Effector CD4-positive, alpha-beta T cell (primary cell): ENCODE measurements at places on chromosomes 2 and 18.

GRCh38 chr18:27862041-27862682 is 314.8 kb downstream of the CDH2 start:
- no peak for DNase-seq

- DNase-seq: no peak
These were observed 20.1 kb upstream of the YES1 start for GRCh38 chr18:832085-832681.

DNA sequence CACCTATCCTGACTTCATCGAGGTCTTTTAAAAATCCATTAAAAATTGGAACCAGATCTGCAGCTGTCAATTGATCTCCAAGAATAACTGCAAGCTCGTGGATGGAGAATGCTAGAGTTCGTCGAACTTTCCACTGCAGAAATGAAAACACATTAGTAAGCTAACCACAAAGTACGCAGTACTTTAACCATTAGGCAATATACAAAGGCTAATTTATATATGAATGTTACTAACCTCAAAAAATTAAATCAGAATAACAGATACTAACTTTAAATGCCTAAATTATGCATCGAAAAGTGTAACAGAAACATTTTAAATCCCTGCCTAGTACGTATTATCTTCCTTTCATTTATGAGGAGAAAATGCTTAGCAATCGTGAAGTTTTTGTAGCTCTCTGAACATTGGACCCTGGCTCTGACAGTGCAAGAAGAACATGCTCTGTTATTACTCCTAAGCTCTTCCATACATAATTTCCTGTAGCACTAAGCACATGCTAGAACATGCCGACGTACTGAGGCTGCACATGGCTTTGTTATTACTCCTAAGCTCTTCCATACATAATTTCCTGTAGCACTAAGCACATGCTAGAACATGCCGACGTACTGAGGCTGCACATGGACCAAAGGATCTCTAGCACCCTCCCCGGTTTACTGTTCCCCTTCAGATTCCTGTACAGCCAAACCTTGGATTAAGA is 57.0 kb downstream of the PPP4R1 start:
- no peak for DNase-seq

GRCh38 chr2:68059784-68060525 is 2.8 kb downstream of the C1D start:
- DNase-seq: no peak

- no peak for DNase-seq
These were observed 19.9 kb upstream of the SP3 start for GRCh38 chr2:173984866-173985604.

DNA sequence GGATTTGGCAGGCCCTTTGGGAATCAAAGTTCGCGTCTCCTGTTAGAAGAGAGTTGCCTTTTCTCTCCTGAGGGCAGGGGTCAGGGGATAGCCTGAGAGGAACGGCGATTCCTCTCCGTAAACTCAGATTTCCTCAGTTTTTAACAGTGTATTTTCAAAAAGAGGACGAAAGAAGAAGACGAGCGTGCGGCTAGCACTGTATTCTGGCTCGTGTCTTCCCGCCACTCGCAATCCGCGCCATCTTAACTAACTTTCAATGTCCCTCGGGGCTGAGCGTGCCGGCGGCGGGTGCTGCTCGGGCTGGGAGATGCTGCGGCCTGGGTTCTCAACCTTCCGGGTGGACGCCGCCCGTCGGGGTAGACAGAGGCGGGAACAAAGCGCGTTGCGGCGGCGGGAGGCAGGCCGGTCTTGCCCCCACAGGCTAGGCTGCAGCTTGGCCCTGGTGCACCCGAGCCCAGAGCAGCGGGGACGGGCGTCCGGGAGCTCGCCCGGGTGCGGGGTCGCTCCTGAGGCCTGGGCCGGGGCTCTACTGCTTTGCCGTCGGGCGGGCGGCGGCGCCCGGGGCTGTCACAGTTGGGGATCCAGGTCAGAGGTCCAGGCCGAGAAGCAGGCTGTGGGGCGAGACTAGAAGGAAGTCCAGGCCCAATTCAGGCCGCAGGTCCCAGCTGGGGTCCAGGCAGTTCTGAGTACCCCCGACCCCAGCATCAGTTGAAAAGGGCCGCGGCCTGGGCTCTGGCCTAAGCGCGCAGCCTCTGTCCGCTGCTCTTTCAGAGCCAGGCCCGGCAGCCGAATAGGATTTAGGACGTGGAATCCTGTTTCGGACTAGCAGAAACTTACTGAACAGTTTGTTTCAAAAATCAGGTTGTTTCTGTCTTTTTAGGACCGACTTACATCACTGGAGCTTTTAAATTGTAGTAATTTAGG is 11.8 kb downstream of the TBR1 start:
- DNase-seq: no peak

GRCh38 chr2:197674591-197674990 is 796 bp downstream of the RFTN2 start:
- no peak for DNase-seq

DNA sequence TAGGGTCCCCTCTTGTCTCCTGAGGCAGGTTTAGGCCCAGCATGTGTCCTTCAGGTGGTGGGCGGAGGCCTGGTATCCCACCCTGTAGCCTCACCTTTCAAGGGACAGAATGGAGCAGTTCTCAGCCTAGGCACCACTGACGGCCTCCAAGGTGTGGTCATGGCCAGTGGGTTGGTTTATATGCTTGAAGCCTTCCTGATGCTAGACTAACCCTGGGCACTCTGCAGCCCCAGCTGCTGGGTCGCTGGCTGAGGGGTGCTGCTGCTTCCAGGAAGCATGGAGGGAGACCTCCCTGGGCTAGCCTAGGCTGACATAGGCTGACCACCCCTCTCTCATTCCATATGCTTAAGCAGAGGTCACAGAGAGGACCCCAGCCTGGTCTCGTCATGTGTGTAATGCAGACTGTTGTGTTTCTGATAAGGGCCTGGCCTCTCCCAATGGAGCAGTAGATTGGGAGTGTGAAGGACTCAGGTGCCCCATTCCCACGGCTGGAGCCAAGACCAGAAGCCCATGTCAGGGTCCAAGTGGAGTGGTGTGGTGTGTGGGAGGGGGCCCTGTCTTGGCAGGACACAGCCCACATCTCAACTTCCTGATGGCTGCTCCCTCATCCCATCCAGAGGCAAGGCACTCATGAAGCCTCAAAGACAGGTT is 206.6 kb downstream of the DYSF start:
- no peak for DNase-seq

- no peak for DNase-seq
These were observed 18.0 kb upstream of the HK2 start for GRCh38 chr2:74815941-74816340.

DNA sequence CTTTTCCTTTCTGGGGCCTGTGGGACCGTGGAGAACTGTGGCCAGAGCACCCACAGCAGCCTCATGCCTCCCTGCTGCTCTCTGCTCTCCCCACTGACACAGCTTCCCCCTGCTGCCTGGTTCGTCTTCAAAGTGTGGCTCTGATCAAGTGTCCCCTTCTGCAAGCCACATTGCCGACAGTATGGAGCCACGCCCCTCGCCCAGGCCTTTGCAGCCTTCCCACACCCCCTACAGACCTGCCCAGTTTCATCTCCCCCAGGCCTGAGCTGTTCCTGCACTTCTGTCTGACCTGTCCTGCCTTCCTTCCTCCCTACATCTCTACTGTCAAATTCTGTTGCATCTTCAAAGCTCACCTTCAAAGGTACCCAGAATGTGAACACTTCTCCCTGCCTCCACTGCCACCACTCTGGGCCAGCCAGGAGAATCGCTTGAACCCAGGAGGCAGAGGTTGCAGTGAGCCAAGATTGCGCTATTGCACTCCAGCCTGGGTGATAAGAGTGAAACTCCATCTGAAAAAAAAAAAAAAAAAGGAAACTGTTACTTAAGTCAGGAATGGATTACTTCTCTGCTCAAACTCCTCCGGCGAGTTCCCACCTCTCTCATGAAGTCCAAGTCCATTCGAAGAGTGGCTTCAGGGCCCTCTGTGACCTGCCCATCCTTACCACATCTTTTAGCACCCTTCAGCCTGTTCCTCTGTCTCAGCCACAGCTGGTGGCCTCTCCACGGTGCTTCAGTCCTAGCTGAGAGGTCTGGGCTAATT is 29.0 kb upstream of the CATIP start:
- DNase-seq: no peak

- no peak for DNase-seq
These were observed 19.2 kb upstream of the GRP start for GRCh38 chr18:59200787-59201186.

GRCh38 chr18:3248658-3249359 is 1.2 kb downstream of the MYL12A start:
- DNase-seq: no peak

DNA sequence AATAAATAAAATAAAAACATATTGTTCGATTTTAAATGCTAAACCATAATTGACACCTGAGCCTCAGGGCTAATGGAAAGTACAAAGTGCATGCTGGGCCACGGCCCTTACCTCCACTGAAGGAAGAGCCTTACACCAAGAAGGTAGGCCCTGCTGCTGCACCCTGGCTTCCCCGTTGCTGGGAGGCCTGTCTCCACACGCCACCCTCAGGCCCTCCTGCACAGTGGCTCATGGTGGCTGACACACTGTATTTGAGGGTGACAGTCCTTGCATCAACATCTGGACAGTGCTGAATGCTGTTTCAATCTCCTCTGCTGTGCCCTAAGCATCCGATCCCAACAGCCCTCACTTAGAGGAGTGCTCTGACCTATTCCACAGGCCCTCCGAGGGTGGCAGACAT is 39.3 kb upstream of the EDAR start:
- no peak for DNase-seq

DNA sequence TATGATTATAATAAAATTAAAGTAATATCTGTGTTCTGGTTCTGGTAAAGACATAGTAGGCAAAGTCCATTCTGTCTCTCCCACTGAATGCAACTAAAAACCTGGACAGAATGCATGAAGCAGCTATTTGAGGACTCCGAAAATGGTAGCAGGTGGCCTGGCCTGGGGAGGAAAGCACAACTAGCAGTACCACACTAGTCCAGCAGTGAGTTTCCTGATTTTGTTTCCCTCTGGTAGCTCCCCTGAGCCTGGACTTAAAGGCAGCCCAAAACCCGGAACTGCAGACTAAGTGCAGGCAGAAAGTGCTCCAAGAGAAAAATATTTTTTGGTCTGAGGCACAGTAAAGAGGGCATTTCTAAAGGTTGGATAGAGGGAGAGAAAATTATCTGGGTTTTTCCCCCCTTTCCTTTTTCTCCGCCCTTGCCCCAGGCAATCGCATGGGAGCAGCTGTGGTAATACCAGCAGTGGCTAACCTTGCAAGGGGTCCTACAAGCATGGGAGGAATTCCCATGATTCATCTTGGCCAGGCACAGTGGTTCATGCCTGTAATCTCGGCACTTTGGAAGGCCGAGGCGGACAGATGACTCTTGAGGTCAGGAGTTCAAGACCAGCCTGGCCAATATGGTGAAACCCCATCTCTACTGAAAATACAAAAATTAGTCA is 32.3 kb downstream of the ASXL2 start:
- no peak for DNase-seq

GRCh38 chr2:11784747-11785610 is 38.5 kb downstream of the LPIN1 start:
- peak; percentile 35 for DNase-seq

- DNase-seq: no peak
These were observed 84.5 kb downstream of the ERBB4 start for GRCh38 chr2:212454149-212454548.

DNA sequence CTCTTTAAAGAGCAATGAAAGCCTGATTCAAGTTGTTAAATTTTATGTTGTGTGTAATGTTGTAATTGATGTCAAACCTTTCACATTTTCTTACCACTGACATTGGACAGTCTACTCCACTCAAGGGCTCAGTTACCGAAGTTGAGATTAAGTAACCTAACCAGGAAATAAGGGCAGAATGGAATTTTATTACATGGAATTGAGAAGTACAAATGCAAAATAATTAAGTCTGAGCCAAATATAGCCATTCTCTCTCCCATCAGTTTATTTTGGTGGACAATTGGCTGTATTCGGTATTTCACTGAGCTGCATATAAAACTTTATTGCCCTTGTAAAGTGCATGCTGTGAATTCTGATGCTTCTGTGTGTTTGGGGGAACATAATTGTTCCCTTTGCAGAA is 231.5 kb downstream of the TTC32 start:
- DNase-seq: no peak

DNA sequence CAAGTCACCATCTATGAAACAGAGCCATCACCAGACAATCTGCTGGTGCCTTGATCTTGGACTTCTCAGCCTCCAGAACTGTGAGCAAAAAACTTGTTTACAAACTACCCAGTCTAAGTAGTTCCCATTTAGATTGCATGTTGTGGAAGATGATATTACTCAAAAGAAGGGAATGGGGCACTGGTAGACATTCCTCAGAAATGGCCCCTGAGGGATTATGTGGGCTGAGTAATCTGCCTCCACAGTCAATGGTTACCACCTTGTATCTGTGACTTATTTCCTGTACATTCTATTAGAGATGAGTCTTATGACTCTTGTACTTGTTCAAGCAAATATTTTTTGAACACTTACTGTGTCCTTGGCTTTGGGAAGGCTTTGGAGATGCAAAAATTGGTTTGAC is 160.4 kb downstream of the NUP35 start:
- DNase-seq: no peak

DNA sequence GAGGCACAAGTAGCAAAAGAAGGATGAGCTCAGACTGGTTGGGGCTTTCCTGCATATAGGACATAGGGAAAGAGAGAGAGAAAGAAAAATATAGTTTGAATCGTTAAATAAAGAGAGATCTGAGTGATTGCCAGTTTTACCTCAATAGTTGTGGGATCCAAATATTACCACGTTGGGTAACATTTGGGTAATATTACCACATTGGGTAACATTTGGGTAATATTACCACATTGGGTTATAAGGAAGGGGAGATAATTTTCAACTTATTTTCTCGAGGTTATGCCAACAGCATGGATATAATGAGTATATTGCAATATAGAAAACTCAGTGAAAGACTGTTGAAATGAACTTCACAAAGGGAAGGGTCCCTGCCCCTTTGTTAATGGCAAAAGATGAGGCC is 20.7 kb downstream of the SP140 start:
- no peak for DNase-seq

DNA sequence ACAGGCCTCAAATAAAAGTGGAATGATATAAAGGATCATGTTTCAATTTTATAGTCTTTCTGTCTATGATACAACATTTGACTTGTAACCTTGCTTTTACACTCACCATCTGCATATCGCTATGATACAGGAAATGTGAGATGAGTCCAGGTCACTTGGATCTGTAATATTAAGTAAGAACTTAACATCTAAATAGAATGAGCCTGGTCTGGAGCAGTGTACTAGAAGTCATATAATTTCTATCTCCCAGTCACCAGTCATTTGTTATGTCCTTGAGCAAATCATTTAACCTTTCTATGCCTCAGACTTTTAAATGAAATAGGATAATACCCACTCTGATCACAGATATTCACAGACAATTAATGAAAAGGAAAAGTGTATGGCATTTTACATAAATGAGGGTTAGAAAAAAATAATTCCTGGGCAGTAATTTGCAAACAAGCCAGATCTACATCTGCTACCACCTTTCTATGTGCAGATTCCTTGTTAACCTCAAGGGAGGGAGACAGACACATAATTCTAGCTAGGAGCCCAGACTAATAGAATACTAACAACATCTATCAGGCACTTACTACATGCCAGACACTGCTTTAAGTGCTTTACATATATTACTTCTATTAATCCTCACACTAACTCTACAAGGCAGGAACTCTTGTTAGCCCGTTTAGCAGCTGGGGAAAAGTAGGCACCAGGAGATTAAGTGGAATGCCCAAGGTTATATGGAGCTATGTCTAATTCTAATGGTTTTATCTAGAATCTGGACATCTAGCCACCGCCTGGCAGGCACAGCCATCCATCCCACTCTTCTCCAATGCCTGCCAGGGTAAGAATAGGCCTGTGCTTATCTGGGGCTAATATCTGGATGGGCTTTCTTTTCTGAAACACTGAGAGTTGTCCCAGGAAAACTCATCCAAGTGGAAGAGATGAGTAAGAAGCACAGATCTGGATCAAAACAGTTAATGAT is 313.6 kb upstream of the CDH20 start:
- DNase-seq: no peak
